ENCODE measurements at places on chromosomes 6 and 20.

GRCh38 chr20:20367575-20368417 lies at the start of gene INSM1:
Gene INSM1, plus strand, starts transcription at chr20:20368104. Its CDS starts 164 bp downstream, at chr20:20368268.
- no peak for DNase-seq

DNA sequence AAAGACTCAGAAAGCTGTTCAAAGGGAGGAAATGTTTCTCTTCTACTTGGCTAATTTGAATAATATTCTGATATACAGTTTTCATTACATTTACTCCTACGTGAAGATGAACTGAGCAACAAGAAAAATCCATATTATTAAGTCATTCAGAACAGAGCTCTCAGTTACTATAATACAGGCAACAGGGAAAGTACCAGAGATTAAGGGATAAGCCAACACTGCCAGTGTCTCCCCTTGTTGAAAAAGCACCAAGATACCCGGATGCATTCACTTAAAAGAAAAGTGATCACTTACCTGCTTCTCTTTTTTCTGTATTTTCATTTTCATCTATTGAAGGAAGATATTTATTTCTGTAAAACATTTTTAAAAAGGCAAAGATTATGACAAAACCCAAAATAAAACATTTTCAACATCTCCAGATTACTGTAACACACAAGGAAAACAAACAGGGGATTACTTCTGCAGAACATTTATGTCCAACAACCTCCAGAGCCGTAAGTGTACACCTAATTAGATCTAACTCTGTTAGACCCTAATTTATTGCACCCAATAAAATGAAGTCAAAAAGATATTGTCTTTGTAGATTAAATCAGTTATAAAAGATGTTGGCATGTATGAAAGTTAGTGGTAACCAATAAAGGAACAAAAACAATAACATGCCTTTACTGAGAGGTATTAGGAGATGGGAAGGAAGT lies 67.0 kb downstream of the CHD6 start:
- DNase-seq = no peak

DNA sequence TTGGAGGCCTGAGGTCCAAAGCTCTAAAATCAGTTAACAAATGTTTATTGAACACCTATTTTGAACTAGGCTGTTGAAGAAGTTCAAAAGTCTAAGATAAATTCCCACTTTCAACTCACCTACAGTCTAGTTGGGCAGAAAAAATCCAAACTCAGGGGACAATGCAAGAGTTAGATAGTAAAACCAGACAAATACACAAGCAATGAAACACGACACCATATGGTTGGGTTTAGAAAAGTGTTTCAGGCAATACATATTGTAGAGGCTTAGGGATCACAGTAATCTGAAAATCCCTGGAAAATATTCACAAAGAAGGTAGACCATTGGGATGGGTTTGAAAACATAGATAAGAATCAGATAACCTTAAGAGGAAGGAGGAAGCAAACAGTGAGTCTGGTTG lies 1.3 kb upstream of the CARMIL1 start:
- DNase-seq = no peak

- no peak for DNase-seq
Observed at GRCh38 chr6:147322299-147323162, 118.3 kb downstream of the STXBP5 start.

- DNase-seq = no peak
Observed at GRCh38 chr20:48060841-48061720, 275.8 kb upstream of the SULF2 start.
